ENCODE measurements at places on chromosomes 12 and 14.

DNA sequence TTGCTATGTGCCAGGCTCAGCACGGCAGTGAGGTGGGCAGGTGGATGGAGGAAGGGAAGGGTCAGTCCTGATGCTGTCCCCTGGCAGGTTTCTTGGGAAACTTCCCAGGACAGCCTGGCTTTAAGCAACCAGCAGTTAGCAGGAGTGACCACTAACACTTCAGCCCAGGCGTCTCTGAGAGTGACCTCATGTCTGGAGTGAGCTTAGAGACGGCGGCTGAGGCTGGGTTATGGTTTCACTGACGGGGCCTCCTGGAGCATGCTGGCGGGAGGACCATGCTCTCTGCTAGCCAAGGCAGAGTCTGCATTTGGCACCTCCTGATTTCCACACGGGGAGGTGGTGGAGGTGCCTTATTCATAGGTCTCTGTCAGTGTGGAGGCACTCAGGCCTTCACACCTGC, 2.5 kb downstream of the HHIPL1 start:
- no peak for DNase-seq

DNA sequence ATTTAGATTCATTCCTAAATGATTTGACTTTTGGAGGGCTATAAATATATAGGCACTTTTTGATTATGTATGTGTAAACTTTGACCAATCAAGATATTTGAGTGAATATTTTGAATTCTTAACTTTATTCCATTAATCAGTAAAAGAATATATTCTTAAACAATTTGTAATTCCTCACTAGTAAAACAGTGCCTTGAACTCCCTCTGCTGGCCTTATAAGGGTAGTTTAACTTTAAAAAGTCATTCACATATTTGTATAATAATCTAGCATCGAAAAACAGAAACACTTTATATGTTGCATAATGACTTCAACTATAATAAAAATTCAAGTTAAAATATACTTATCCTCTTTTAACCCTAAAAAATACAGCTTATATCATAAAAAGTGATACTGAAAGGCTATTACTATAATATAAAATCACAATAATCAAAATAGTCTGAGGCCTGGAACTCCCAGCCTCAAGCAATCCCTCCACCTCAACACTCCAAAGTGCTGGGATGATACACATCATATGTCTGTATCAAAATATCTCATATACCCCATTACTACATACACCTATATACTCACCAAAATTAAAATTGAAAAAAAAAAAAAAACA, 31.2 kb downstream of the CCDC59 start:
- DNase-seq, result no peak

DNA sequence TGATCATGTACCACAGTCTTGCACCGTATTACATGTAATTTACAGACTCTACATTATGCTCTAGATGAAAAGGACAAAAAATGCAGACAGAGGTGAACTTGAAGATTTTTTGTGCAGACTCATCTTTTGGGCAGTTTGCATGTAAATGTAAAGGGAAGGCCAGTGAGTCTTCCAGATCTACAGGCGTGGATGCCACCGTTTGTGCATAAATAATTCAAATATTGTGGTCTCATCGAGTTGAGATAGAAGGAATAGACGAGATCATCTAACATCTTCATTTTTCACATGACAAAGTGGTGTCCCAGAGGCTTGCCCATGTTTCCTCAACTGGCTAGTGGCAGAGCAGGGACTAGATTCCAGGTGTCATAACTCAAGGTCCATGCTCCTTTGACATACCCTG, 125.2 kb downstream of the ALX1 start:
- no peak for DNase-seq

- no peak for DNase-seq
Observed at GRCh38 chr12:94622475-94622874, 27.9 kb downstream of the TMCC3 start.

- no peak for DNase-seq
Observed at GRCh38 chr12:84128117-84128991, 784.2 kb downstream of the SLC6A15 start.

GRCh38 chr12:38875586-38876228, 29.7 kb downstream of the CPNE8 start:
- no peak for DNase-seq

DNA sequence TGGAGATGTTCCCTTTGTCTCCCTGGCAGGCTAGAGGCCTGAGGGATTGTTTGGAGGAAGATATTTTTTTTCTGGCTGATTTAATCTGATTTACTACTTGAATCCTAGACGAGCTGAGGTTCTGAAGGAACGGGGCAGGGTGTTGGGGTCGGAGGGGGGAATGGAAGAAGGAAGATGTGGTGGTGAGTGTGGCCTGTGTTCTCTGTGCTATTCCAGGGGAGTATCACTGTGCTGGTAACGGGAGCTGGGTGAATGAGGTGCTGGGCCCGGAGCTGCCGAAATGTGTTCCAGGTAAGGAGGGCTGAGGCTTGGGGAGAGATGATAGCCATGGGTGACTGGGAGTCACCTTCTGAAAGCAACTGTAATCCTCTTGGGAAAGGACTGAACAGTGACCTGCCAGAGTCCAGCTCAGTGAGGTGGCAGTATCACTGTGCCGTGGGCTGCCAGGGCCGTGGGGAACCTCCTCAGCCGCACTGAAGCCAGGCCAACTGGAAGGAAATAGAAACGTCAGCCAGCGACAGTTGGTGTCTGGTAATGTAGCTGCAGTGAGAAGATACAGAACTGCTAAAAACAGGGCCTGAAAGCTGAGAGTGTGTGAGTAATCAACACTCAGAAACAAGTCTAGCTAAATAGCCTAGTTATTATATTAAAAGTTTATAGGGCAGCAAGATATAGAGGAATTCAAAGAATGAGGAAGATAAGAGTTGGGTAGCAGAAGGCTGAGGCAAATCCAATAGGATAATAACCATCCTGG, 7.9 kb downstream of the C1S start:
- no peak for DNase-seq

Data from stimulated activated CD8-positive, alpha-beta memory T cell treated with anti-CD3 and anti-CD28 coated beads, Interleukin-15, amount 100 ng/mL, for 4 hours (primary cell).